ENCODE measurements at places on chromosomes 2 and 18.

GRCh38 chr2:130378206-130378897 is 22.5 kb downstream of the PTPN18 start:
- no peak for DNase-seq

DNA sequence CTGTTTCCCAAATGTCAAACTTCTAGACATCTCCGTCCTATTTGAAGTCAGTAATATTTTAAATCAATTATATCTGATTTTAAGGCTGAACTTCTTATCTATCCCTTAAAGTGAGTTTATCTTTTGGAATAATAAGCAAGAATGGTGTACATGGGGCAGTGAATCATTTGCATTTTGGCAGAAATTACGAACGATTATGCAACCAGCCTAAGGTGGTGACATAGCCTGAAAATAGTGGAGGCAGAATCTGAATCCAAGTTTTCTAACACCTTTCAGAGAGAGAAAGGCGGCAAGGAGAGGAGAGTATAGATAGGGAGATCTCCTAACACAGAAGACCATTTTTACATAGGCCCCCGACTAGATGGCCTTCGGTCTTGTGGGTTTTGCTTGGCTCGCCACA is 10.7 kb downstream of the ZBTB14 start:
- DNase-seq: no peak

DNA sequence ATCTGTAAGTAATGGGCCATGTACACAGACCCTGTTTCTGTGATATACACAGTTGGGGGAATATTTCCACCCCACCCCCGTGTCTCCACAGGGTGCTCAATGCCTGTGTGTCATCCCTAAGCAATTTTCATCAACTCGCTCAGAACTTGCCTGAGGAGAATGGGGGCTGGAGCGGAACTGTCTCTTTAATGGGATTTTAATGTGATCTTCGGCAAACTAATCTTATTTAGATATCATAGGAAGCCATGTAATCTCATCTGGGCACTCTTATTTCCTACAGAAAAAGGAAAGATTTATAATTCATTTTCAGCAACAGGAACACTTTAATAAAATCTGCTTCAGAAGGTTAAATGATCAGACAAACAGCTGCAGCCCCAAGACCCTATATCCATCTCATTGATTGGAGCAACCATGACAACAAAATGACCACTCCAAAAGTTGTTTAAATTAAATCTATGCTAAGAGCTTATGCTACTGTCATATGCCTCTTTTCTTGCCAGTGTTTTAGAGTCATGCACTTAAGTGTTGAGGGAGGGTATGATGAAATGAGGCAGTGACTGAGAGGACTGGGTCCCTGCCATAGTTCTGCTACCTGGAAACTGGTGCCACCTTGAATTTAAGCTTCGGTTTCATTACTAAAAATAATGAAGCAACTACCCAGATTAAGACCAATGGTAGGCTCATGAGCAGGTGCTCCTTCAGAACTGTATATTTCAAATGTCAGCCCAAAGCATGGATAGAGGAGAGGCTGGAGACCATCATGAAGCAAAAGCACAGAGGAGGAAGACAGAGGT is 183.1 kb upstream of the DDX18 start:
- no peak for DNase-seq

- no peak for DNase-seq
Measured at GRCh38 chr2:46803547-46803878, 112.1 kb downstream of the MCFD2 start.

GRCh38 chr2:173427887-173428668 is 73.4 kb downstream of the CDCA7 start:
- DNase-seq: no peak

- DNase-seq: no peak
Measured at GRCh38 chr2:1664698-1665097, 79.6 kb downstream of the PXDN start.

DNA sequence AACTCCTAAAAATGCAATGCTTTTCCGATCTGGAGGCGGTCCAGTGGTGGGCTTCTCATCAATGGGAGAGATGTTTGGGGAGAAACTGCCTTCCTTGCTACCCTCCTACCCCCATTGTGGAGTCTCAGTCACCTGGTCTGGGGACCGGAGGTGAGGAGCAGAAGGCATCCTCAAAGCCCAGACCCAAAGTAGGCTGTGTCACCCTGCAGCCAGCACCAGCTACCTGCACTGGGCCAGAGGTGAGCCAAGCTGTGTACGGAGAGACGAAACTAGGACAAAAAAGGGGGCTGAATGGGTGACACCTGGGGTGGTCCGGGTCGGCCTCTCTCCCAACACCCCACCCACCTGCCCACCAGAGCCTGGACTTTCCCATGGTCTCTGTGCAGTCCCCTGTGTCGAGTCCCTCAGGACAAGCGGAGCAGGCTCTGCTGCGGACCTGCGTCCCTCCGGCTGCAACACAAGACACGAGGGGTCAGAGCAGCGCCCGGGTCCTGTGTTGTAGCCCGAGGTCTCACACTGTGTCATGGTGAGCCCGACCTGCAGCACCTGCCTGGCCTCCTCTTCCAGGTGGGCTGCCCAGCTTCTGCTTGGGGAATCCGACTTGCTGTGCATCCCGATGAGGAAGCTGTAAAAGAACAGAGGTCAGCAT is 68.0 kb upstream of the RMP24 start:
- no peak for DNase-seq

- DNase-seq: no peak
Measured at GRCh38 chr2:217863883-217864282, 138.9 kb downstream of the TNS1 start.

DNA sequence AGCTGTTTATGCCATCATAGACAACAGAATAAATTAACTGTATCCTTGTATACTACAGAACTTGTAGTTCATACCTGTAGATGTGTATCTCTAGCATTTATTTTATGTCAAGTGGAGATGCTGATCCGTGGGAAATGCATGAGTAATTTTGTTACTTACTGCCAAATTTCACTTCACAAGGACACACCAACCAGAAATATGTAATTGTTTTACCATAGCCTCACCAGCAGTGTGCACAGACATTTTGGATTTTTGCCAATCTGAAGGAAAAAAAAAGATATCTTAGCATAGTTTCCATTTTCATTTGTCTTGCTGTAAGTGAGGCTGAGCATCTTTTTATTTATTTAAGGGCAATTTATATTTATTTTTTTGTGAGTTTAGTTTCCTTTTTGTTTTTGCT is 265.1 kb upstream of the OSR1 start:
- DNase-seq: no peak

DNA sequence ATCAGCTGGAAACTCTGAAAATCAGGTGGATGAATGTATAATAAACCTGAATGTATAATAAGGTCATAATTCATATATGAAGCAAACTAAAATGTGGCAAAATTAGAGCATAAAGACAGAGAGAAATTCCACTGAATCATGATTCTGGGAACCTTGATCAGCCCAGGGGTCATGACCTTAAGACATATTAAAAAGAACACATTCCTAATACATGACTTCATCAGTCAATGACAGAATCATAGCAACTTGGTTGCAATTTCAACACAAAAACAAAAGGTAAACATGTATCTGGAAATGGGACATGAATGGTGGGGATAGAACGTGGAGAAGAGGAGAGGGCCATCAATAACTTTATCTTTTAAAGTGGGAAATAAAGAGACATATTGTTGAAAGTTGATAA is 17.6 kb downstream of the AFF3 start:
- no peak for DNase-seq

DNA sequence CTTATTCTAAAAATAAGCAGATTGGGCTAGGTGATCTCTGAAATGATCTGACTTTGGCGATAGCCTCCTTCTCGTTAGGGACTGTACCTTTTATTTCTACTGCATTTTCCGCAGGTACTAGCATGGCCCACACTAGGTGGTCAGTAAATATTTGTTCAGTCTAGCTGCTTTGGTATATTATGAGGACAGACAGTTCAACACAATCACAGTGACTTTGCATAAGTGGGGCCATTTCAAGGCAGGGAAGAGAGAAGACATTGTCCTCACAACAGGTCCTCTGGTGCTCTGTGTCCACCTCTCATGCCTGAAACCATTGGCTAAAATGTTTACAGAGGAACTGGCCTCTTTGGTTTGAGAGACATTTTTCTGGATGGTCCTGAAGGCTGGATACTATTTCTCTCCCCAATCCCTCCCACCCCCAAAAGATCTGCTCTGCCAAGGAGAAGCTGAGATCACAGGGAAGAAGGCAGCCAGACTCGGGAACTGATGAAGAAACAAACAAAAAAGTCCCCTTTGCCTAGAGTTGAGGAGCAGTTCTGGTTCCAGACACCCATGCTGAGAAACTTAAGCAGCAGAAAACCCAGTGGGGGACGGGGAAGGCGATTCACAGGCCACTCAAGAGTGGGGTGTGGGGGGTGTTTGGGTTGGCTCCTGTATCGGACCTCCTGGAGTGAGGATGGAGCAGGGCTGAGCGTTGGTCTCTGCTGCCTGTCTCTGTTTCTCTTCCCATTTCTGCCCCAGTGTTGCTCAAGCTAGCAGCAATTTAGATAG is 2.9 kb upstream of the TNP1 start:
- no peak for DNase-seq

DNA sequence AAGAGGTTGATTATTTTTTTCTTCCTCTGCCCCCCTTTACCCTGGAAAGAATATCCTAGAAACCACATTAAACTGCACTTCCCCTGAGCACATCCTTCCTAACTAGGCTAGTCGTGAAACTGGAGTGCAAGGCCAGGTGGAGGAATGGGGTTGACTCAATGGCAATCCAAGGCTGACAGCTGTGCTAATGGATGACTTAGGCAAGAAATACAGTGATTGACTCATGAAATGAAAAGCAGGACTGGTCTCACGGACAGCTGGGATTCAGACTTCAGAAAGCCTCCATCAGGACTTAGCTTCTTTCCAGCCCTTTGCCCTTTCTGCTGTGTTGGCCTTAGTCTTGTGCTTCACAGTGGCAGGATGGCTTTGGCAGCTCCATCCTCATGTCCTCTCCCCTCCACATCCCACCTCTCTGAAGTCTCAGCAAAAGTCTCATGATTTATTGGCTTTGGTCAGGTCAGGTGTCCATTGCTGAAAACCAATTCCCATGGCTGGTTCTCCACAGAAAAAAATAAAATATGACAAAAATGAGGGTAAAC is 33.8 kb downstream of the INSIG2 start:
- no peak for DNase-seq

DNA sequence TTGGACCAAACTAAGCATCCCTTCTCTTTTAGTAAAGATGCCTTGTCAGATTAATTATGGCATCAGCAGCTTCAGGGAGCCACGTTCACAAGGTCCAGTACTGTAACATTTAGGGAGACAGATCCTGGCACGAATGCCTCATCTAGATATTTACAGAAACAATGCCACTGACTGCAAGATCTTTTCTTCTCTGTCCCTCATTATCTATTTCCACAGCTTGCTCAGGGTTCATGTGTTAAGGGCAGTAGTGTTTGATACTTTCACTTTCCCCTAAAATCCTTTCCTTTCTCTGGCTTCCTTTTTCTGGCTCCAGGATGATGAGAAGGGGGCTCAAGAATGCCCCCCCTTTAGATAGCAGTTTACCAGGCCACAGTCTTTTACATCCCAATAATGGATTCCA is 393.9 kb downstream of the BCL11A start:
- no peak for DNase-seq
